Cortex of kidney (tissue), 1 donor: ENCODE measurements at places on chromosomes 2 and 18.

- DNase-seq: no peak
These were observed 46.0 kb downstream of the SLC66A2 start for GRCh38 chr18:79905389-79905911.

DNA sequence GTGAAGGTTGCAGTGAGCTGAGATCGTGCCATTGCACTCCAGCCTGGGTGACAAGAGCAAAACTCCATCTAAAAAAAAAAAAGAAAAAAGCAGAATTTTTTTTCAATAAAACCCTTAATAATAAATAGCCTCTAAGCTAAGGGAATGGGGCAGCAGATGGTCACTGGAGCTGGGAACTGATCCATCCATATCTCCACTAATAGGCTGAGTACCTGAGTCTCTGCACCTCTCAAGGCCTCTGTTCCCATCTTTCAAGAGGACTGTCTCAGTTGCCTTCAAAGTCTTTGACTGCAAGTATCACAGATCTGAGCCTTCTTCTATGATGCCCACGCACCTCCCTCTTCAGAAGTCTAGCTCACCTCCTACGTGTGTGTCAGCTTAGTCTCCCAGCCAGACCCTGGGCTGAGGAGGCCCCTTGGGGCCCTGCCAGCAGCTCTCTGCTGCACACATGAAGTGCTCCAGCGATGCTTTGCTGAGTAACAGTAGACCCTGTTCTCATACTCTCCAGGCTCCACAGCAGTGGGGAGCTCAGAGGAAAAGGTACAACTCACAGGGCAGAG lies 32.9 kb downstream of the ST8SIA5 start:
- no peak for DNase-seq

- DNase-seq: no peak
These were observed 93.1 kb upstream of the ZFP36L2 start for GRCh38 chr2:43319541-43319940.

DNA sequence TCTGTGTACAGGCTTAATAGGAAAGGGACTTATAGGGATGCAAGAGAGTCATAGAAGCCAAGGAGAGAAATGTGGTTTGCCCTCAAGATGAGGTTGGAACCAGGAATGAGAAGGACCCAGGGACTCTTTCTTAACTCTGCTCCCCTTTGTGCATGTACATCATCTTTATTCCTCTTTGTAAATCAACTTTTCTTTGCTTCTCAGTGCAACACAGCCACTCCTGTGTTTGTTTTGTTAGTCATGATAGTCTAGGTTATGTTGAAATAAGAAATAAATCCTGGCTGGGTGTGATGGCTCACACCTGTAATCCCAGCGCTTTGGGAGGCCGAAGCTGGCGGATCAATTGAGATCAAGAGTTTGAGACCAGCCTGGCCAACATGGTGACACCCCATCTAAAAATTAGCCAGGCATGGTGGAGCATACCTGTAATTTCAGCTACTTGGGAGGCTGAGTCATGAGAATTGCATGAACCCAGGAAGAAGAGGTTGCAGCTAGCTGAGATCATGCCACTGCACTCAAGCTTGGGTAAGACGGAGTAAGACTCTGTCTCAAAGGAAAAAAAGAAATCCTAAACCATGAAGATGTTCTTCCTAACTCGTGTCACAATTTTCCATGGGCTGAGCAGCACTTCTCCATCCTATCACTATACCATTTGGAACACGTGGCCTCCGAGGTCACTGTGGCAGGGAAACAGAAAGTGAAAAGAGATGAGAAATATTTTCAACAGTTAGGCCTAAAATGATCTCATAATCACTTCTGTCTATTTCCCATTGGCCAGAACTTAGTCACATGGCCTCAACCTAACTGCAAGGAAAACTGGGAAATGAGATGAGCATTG lies 73.0 kb upstream of the TMEM17 start:
- no peak for DNase-seq

DNA sequence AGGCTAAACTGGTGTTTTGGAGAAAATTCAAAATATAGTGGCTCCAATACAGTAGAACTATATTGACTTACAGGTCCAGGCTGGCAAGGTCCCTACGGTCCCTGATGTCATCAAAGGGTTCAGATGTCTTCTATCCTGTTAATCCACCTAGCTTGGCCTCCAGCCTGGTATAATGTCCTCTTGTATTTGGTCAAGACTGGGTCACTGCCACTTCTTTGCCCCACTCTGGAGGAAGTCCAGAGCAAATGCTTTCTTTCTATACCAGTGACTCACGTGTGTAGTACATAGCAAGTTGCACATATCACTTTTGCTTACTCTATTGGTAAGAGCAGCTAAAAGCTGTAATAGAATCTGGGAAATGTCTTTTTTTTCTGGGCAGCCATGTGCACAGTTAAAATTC lies 80.8 kb downstream of the LCLAT1 start:
- DNase-seq: no peak

DNA sequence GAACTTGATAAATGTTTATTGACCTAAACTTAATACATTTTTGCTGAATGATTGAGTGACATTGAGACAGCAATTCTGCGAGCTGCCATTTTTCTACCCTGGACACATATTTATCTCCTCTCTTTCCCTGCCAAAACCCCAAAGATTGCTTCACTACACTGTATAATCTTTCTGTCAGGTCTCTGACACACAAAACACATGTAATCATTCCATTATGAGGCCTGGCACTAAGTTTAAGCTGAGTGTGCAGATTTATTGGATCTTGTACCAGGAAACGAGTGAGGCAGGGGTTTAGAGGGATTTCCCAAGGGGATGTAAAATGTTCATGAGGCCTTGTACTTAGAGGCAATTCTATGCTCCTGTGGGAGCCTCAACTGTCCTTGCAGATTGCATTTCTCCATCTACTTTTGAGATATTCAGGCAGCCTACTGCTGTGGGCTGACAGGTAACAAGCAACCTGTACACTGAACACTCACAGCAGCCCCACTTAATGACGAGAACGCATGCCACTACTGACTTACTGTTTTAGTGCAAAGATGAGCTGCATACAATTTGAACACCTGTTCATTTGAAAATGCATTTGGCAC lies 13.7 kb upstream of the OSR1 start:
- DNase-seq: no peak

DNA sequence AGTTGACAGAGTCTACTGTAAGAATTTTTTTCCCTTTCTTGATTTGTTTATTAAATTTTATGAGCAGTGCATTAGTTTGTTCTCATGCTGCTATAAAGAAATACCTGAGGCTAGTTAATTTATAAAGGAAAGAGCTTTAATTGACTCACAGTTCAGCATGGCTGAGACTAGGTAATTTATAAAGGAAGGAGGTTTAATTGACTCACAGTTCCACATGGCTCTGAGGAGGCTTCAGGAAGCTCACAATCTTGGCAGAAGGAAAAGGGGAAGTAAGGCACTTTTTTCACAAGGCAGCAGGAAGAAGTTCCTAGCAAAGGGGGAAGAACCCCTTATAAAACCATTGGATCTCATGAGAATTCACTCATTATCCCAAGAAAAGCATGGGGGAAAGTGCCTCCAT lies 191.4 kb upstream of the VRK2 start:
- DNase-seq: no peak

- no peak for DNase-seq
These were observed 75.9 kb upstream of the COL3A1 start for GRCh38 chr2:188898261-188898660.

- DNase-seq: no peak
These were observed 55.3 kb downstream of the NXPH2 start for GRCh38 chr2:138724729-138725459.

DNA sequence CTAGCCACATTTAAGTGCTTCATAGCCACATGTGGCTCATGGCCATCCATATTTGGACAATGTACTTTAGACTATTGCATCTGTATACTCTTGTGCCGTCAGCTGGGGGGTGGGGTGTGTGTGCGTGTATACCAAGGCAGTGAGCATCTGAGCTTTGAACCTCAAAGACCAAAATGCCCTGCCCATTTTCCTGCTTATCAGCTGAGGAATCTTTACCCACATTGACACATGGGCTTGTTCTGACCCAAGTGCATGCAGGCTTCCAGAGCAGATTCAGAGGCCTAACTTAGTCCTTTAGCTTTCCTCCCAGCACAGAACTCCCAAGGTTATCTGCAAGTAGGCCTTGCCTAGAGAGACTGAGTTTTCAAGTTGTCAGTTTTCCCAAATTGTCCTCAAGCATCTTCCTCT lies 11.1 kb upstream of the MOCOS start:
- no peak for DNase-seq

DNA sequence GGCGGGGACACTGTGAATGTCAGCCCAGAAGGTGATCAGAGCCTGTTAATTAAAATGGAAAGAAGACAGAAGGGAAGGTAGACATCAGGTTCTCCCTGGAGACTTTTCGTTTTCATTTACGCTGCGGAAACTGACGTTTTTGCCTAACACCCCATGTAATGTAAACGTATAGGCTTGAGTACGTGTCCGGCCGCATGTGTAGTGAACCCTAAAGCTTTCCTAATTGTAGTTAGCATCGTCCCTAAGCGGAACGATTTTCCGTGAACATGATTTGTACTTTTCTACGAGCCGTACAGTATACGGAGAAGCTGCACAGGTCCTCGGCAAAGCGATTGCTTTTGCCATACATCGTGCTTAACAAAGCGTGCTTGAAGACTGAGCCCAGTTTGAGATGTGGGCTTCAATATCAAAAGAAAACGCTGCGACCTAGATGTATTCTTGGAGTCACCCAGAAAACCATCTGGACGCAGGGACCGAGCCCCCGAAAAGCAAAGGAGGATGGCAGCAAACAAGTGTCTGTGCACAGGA lies 284 bp downstream of the TIMM21 start:
- DNase-seq: no peak

- no peak for DNase-seq
These were observed 6.3 kb upstream of the TEX261 start for GRCh38 chr2:71000780-71001591.

DNA sequence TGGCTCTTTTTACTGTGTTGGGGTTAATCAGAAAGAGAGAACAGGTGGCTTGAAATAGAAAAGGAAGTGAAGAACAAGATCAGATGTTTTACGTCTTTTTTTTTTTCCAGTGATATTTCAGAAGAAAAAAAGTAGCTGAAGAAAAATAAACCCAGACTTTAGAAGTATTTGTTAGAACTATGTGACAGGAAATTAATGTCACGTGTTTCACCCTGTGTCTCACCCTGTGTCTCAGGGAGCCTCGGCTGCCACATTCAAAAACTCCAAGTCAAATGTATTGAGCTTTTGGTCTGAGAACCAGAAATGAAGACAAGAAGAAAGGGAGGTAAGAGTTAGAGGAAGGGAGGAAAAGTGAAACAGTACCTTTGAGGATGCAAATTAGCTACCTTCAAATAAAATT lies 38.0 kb downstream of the AKAIN1 start:
- DNase-seq: no peak

GRCh38 chr2:181300600-181301291 lies 156.4 kb upstream of the ITGA4 start:
- DNase-seq: no peak

GRCh38 chr2:1976112-1976511 lies 231.8 kb upstream of the PXDN start:
- no peak for DNase-seq

DNA sequence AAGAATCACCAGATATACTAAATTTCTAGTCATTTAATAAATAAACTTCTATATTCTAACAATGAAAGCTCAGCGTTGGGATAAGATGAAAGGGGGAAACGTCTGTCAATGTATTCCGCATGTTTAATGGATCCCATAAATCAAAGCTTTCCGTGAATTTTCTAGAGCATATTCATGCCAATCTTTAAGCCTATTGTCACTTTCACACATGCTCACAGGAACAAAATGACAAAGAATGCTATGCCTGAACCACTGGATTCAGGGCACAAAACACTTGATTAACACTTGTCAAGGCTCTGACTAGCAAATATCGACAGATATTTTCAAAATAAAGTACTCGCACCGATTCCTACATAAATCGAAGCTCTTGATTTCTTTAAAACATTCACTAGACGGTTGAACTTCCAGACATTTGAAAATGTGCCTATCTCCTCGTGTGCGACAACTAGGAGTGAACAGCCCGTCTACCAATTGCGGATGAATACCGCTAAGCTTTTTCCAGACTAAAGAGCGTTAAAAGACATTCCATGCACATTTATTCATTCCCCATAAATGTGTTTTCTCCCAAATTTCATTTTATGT lies 1.8 kb downstream of the TLK1 start:
- DNase-seq: no peak

DNA sequence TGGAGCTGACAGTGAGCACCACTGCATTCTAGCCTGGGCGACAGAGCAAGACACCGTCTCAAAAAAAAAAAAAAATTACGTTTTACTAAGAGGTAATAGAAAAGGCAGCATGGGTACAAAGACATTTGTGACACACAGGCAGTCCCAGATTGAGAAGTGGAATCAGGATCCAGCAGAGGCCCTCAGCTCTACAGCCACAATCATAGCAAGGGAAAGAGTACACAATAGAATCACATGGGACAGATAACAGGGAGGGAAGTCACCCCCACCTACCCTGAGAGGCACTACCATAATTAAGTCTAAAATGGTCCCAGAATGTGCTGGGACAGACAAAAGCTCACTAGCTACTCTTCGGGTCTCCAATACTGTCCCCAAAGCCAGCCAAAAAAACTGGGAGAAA lies 12.5 kb downstream of the SRBD1 start:
- no peak for DNase-seq

DNA sequence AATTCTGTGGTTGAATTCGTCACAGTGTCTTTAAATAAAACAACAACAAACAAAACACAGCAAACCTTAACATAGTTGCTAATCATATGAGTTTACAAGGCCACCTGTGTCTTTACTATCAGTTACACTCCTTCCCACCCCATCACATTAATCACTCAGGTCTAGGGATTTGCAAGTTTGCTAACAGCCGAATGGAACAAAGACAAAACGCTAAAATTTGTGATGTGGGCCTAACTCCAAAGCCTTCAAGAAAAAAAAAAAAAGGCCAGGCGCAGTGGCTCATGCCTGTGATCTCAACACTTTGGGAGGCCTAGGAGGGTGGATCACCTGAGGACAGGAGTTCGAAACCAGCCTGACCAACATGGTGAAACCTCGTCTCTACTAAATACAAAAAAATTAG lies 566 bp upstream of the POLI start:
- DNase-seq: no peak

GRCh38 chr18:76588601-76589226 lies 93.7 kb upstream of the ZNF516 start:
- DNase-seq: no peak

DNA sequence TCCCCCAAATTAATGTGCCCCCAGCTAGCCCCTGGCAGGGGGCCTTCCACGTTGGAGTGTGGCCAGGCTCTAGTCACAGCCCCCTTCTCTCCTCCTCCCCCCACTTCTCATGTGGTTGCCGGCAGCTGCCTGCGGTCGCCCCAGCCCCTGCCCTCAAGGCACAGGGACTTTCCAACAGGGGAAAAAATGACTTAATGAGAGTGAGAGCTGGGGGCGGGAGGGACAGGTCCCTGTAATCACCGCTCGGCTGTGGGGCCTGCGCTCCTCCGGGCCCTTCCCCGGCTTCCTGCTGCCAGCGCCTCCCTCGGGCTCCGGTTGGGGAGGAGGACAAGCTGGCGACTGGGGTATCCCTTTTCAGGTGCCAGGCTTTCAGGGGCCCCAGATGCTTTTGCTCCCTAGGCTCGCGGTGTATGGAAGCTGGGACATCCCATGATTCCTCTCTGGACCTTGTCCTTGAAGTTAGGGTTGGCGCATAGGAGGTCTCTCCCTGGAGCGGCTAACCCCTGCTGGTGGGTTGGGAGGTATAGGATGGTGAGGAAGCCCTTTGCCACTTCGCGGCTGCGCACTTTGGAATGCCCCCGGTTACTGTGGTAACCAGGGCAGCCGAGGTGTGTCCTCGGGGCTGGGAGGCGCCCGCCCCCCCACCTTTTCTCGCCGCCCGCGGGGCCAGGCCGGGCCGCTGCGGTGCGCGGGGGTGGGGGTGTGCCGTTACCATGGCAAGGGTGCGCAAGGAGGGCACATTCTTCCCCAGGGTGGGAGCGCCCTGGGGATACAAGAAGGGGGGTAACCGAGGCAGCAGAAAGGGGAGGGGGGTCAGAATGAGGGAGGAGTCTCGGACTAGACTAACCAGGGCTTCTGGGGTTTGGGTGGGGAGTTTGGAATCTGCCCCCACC lies 16.1 kb downstream of the WNT10A start:
- DNase-seq: no peak
